ENCODE measurements at places on chromosomes 3 and 15. TPM values are rescaled to one million over a fixed set of nuclear protein-coding genes. Genes with fewer than 3 reads are reported as not detected.
A peak's percentile ranks its signal among the peaks of the same experiment; 100 is the strongest.

Gene SKOR1
- polyA plus RNA-seq, result 0.11 TPM

Gene BLM
- 2.8 TPM for polyA plus RNA-seq

GRCh38 chr3:19348941-19349564 is 200.7 kb downstream of the KCNH8 start:
- no peak overlapping the region for H3K4me3 ChIP-seq
- no peaks in the 10 kb centered on the region for H3K36me3 ChIP-seq
- no peak overlapping the region for H3K27ac ChIP-seq

- H3K36me3 ChIP-seq, result no peaks in the 10 kb centered on the region
- H3K4me3 ChIP-seq, result no peak overlapping the region
- H3K4me1 ChIP-seq, result no peaks in the 10 kb centered on the region
- no peak overlapping the region for H3K27ac ChIP-seq
- DNase-seq, result no peak
These were observed 41.8 kb downstream of the PRR23E start for GRCh38 chr3:127234778-127235177.

- no peaks in the 10 kb centered on the region for H3K27me3 ChIP-seq
- no peaks in the 10 kb centered on the region for H3K4me1 ChIP-seq
- no peaks in the 10 kb centered on the region for H3K36me3 ChIP-seq
- H3K4me3 ChIP-seq, result no peak overlapping the region
These were observed 123.5 kb downstream of the TGFBR2 start for GRCh38 chr3:30729936-30730335.

- no peak for DNase-seq
- H3K36me3 ChIP-seq, result no peaks in the 10 kb centered on the region
- H3K27ac ChIP-seq, result no peak overlapping the region
- no peaks in the 10 kb centered on the region for H3K27me3 ChIP-seq
- H3K4me3 ChIP-seq, result no peak overlapping the region
These were observed 21.8 kb upstream of the SPATA12 start for GRCh38 chr3:57038466-57039164.

DNA sequence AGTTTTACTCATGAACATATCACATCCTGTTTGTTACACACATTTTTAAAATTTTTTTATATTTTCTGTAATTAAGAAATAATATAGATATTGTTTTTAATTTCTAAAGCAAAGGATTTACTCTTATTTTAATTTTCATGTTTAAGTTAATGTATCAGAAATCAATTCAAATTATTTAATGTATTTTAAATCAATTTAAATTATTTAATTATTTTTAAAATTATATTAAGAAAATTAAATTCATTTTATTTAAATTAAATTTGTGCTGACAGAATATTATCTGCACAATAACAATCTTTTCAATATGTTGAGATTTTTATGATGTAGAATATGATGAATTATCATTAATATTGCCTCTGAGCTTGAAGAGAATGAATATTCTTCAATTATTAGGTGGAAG is 681.2 kb upstream of the ALCAM start:
- no peak for DNase-seq
- no peaks in the 10 kb centered on the region for H3K4me1 ChIP-seq
- no peaks in the 10 kb centered on the region for H3K36me3 ChIP-seq

- no peak overlapping the region for H3K27ac ChIP-seq
- no peaks in the 10 kb centered on the region for H3K27me3 ChIP-seq
- no peaks in the 10 kb centered on the region for H3K4me1 ChIP-seq
- no peak overlapping the region for H3K4me3 ChIP-seq
These were observed 23.4 kb downstream of the PARP16 start for GRCh38 chr15:65263313-65263712.

DNA sequence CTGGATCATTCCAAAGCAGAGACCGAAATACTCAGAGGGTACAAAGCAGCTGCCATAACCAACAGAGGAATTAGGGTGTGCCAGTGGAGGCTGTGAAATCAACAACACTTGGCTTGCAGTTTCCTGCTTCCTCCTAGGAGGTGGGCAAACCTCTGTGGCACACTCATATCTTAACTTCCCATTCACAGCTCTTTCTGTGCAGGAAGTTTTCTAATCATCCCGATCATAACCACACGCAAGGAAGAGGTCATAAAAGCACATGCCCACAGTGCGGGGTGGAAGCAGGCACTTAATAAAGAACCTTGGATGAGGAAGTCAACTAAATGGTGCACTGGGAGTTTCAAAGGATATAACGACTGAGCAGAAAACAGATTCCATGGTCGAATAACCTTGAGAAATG is 5.1 kb downstream of the SCAMP2 start:
- peaks cover 82% of the 10 kb centered on the region for H3K4me1 ChIP-seq
- H3K4me3 ChIP-seq, result no peak overlapping the region
- peaks cover 2% of the 10 kb centered on the region for H3K27me3 ChIP-seq

DNA sequence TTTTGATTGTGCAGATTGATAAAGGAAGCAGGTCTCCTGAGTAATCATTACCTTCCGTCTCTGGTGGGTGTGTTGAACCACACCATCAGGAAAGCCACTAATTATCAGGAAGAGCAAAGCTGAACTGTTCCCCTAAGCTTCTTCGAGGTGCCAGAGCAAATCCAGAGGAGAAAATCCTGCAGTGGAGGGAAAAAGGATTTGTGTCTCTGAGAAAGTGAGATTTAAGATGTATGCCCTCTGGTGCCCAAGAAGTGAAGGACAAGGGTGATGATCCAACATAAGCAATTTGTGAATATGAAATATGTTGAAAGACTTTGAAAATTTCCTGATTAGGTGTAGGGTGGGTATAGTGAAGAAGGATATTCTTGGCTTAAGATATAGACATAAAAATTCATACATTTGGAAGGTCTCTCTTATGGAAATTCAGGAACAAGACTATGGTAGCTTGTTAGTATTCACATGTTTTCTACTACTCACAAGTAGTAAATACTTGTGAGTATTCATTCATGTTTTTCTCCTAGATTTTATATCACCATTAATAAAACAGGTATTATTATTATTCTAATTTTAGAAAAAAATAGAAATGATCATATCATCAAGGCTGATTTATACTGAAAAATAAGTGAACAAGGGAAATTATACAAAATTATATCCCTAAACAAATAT is 34.8 kb downstream of the COMMD2 start:
- H3K4me3 ChIP-seq, result no peak overlapping the region
- DNase-seq, result peak; percentile 51
- no peaks in the 10 kb centered on the region for H3K36me3 ChIP-seq
- no peak overlapping the region for H3K27ac ChIP-seq
- H3K4me1 ChIP-seq, result peaks cover 27% of the 10 kb centered on the region

DNA sequence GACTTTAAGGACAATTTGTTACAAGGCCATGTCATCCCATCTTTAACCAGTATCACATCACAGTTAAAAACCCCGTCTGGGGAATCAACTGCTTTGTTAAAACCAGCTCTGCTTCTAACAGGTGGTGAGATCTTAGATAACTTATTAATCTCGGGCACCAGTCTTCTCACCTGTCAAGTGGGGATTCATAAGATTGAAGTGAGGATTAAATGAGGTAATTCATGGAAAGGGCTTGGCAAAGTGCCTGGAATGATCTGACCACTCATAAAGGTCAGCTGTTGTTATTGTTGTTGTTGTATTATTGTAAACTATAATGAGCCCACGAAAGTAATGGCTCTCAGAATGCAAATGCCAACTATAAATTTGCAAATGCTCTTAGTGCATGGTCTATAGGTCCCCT is 30.1 kb upstream of the SLC24A5 start:
- no peak for DNase-seq
- no peaks in the 10 kb centered on the region for H3K36me3 ChIP-seq
- no peak overlapping the region for H3K27ac ChIP-seq
- 0 out of 3 replicates have a peak, but pooled peaks cover 3% of the 10 kb centered on the region for H3K27me3 ChIP-seq

GRCh38 chr3:71902258-71903111 is 117.5 kb upstream of the PROK2 start:
- H3K36me3 ChIP-seq, result no peaks in the 10 kb centered on the region
- H3K4me1 ChIP-seq, result peaks cover 20% of the 10 kb centered on the region
- H3K27ac ChIP-seq, result no peak overlapping the region
- H3K4me3 ChIP-seq, result no peak overlapping the region
- DNase-seq, result no peak
- H3K27me3 ChIP-seq, result no peaks in the 10 kb centered on the region

DNA sequence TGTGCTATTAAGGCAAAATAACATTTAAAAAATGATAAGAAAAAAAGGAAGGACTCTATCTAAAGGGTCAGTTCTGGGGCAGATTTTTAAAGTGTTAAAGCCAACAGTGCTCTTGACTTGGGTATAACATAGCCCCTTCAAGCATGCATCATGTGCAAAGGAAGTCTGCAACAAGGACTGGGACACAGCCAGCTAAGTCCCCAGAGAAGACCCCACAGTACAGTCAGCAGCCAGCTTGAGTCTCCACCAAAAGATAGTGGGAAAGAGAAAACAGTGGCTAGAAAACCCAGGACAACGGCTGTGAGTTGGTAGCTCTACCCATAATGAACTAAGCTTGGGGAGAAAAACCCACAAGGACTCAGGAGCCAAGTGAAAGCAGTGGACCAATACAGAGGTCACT is 86.4 kb upstream of the DCLK3 start:
- no peaks in the 10 kb centered on the region for H3K36me3 ChIP-seq
- H3K4me1 ChIP-seq, result no peaks in the 10 kb centered on the region
- no peak for DNase-seq
- H3K27me3 ChIP-seq, result no peaks in the 10 kb centered on the region

Gene NFKBIZ
- polyA plus RNA-seq, result 60.6 TPM

GRCh38 chr3:49665822-49666519 is 8.2 kb upstream of the APEH start:
- H3K27ac ChIP-seq, result peak overlapping the region; percentile 74
- no peaks in the 10 kb centered on the region for H3K36me3 ChIP-seq
- peak overlapping the region; percentile 49 for H3K4me3 ChIP-seq
- peak; percentile 54 for DNase-seq
- H3K4me1 ChIP-seq, result peaks cover 72% of the 10 kb centered on the region
- H3K27me3 ChIP-seq, result no peaks in the 10 kb centered on the region

DNA sequence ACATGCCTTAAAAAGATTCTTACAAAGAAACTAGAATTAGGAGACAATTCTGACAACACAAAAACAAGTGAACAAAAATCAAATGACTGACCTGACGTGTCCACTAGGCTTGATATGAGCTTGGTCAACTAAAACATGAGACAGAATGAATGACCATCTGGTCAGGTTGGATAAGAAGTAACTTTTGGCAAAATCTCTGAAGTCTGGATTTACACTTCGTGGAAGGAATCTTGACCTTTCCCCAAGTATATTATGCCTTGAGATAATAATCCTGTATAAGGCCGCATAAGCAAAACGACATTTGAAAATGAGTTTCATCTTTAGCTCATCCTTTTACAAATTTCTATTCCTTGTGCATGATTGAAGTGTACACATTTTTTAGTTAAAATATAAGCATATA is 1.1 kb upstream of the TF start:
- DNase-seq, result no peak
- H3K36me3 ChIP-seq, result peaks cover 28% of the 10 kb centered on the region
- H3K27ac ChIP-seq, result peak overlapping the region; percentile 90
- H3K4me1 ChIP-seq, result peaks cover 69% of the 10 kb centered on the region
- H3K4me3 ChIP-seq, result peak overlapping the region; percentile 94

GRCh38 chr3:116045314-116045713 is 400.0 kb downstream of the LSAMP start:
- no peaks in the 10 kb centered on the region for H3K27me3 ChIP-seq
- DNase-seq, result no peak
- no peak overlapping the region for H3K4me3 ChIP-seq
- H3K36me3 ChIP-seq, result no peaks in the 10 kb centered on the region
- H3K4me1 ChIP-seq, result no peaks in the 10 kb centered on the region

DNA sequence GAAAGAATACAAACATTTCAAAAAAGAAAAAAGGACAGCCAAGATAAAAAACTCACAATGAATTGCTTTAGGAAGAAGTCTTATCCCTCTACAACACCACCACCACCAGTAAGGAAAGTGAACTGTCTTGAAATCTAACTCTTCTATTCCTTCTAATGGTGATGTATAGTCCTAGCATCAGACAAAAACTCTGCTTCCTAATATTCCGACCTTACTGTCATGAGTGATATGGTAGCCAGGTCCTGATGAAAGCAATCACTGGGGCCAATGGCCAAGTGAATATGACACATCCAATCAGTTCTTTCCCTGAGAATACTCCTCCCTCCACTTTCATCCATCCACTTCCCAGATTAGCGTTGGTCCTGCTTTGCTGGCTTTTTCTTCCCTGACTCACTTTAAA is 14.8 kb downstream of the GK5 start:
- H3K27me3 ChIP-seq, result no peaks in the 10 kb centered on the region
- H3K36me3 ChIP-seq, result peaks cover 1% of the 10 kb centered on the region
- DNase-seq, result no peak
- H3K4me3 ChIP-seq, result no peak overlapping the region

DNA sequence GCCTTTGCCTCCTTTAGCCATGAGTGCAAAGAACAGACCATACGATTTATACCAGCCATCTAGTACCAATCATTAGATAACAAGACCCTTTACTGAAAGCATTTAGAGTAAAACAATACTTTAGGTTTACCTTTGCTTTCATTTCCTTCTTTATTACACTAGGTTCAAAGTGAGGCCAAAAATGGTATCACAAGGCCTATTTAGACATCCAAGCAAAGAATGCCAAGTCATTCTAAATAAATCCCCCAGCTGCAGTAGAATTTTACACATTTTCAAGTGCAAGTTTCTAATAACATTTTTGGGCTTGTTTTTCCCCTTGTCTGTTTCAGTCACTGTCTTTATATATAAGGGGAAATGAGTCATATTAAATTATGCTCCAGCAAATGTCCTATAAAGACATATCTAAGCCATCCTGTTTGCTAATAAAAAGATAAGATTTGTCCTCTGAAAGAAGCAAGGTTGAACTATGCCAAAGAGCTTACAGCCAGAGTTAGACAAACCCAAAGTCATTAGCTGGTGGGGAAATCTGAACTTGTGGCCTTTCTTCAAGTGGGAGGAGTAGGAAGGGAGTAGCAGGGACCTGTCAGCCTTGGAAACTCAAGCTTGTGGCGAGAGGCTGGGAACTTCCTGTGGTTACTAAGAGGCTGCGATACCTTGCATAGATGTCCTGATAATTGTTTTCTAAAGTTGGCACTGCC is 232.7 kb downstream of the MECOM start:
- no peak overlapping the region for H3K4me3 ChIP-seq
- H3K27me3 ChIP-seq, result no peaks in the 10 kb centered on the region
- H3K36me3 ChIP-seq, result no peaks in the 10 kb centered on the region
- no peak overlapping the region for H3K27ac ChIP-seq

Gene VILL
- polyA plus RNA-seq, result 5.3 TPM

GRCh38 chr3:9316881-9317361 is 45.9 kb upstream of the THUMPD3 start:
- H3K4me3 ChIP-seq, result no peak overlapping the region
- no peak overlapping the region for H3K27ac ChIP-seq
- no peaks in the 10 kb centered on the region for H3K36me3 ChIP-seq
- no peak for DNase-seq
- no peaks in the 10 kb centered on the region for H3K27me3 ChIP-seq
- H3K4me1 ChIP-seq, result peaks cover 8% of the 10 kb centered on the region

GRCh38 chr15:51737522-51738305 is at the start of gene LYSMD2:
LYSMD2 (minus strand) TSS chr15:51737655; CDS start chr15:51737622, 33 bp downstream.
- H3K36me3 ChIP-seq, result no peaks in the 10 kb centered on the region
- H3K4me3 ChIP-seq, result peak within 1 kb of the TSS; percentile 70
- H3K27me3 ChIP-seq, result peaks cover 39% of the 10 kb centered on the region
- H3K27ac ChIP-seq, result no peak within 1 kb of the TSS
- no peak for DNase-seq
- no peaks in the 10 kb centered on the region for H3K4me1 ChIP-seq

Gene BMF
- polyA plus RNA-seq, result 32.7 TPM

Gene CHRM5
- polyA plus RNA-seq, result not detected

Gene DNASE1L3
- 1.7 TPM for polyA plus RNA-seq

Measured in HepG2 (cell line).